Right renal cortex interstitium (tissue), 3 donors: ENCODE measurements at places on chromosomes 2 and 18.
A peak's percentile ranks its signal among the peaks of the same experiment; 100 is the strongest.

GRCh38 chr2:112031473-112032223 lies 23.4 kb upstream of the TMEM87B start:
- DNase-seq: no peak

DNA sequence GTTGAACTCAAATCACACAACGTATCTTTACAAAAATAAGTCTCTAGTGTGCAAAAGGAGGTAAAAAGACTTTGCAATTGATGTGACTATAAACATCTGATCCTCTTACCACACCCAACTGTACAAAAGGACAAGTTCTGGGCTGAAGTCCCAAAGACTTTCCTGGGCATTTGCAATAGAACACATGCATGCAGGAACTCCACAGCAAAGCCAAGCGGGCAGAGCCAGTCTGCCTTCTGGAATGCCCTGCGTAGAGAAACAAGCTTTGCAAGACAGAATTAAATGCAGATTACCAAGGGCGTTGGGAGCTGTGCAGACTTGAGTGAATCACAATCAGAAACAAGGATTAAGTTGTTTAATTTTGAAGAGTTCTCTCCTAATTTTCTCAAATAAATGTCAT lies 208.4 kb upstream of the ZNF521 start:
- DNase-seq: no peak

GRCh38 chr2:120830096-120830830 lies 94.6 kb downstream of the GLI2 start:
- DNase-seq: no peak

DNA sequence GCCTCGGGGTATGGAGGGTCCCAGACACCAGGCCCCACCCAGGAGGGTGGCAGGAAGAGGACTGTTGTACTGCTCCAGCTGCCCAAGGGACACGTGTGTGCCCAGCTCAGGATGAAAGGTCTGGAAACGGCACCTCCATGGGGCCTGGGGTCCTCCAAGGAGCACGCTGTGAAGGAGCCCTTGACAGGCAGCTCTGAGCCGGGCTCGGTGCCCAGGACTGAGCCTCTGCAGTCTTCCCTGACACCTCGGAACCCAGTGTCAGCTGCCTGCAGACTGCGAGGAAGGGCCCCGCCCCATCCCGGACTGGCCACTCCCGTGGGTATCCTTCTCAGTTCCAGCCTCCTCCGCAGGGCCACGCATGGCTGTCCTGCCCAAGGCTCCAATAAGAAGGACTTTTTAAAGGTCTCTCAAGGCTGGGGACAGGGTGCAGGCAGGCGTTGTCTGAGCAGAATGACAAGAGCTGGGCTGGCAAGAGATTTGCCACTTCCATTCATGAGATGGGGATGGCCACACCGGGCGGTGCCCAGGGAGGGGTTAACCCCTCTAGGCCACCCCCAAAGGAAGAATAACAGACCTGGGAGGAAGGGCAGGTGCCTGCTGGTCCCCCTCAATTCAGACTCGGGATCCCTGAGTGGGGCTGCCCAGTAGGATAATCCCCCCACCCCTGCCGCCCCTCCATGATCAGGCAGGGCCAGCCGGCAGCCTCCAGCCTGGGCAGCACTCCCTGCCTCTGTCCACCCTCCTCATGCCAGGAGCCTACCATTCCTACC lies 8.9 kb downstream of the ECEL1 start:
- DNase-seq: no peak

- no peak for DNase-seq
Observed at GRCh38 chr2:88857274-88857741, 165.8 kb downstream of the RPIA start.

DNA sequence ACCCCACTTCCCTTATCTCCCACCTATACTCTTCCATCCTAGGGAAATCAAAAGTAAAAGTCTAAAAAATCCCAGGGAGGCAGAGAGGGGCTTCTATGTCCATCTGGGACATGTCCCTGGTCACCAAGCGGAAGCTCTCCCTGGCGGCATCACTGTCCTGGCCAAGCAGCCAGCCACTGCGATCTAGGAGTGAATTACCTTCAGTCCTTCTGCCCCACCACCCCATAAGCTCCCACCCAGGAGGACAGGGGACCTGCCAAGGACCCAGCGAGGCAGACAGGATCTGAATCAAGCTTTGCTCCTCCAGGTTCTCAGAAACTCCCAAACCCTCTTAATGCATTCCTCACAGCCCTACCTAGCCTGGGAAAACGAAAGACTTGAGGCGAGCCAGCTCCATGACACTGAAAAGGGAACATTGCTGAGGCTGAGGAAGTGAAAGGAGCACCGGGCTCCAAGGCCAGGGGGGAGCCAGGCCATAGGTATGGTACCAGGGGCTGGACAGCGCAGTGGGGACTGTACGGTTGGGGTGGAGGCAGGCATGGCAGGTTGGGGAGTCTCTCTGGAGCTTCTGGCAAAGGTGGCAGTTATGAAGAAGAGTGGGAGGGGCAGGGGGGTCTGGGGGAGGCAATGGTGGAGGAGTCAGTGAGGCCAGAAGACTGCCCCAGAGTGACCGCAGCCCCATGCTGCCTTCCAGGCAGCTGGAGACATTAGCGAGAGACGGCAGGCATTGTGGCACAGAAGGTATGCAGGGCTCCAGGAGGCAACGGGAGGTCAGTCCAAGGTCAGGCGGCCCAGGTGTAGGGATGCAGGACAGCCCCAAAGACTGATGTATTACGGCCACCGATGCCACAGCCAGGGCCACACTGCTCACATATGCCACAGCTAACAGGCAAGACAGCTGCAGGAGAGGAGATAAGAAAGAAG lies 2.7 kb upstream of the SLC23A3 start:
- no peak for DNase-seq

DNA sequence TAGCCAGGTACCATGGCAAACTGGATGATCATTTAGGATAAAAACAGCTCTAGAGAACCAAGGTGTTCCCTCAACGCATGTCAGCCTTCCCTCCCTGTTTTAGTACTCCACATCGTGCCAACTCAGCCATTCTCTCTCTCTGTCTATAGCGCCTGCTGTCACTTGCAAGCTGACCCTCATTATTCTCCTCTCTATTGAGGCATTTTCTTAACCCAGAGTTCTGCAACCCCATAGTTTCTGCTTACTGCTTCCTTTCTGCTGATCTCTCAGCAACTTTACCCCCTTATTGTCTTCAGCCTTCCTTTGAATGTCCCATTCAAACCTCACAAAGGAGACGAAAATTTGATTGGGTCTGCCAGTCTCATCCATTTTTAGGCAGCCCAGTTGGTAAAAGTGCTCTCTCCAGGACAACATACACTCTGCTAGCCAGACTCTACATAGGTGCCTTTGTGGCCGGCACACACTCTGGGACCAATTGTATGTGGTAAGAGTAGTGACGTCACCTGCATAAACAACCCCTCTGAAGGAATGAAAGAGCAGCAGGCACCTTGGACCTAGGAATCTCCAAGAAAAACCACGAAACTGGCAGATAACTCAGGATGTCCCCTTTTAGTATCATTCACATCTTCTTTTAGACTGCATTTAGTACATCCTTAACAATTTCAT lies 367.2 kb upstream of the KCNH7 start:
- DNase-seq: no peak

GRCh38 chr2:86283411-86284030 lies 53.9 kb downstream of the REEP1 start:
- DNase-seq: peak; percentile 74

GRCh38 chr2:45816272-45816671 lies 164.8 kb downstream of the PRKCE start:
- DNase-seq: no peak

- DNase-seq: no peak
Observed at GRCh38 chr2:9692456-9693195, 61.8 kb upstream of the YWHAQ start.

GRCh38 chr2:22209545-22209944 lies 1085.8 kb downstream of the TDRD15 start:
- no peak for DNase-seq

DNA sequence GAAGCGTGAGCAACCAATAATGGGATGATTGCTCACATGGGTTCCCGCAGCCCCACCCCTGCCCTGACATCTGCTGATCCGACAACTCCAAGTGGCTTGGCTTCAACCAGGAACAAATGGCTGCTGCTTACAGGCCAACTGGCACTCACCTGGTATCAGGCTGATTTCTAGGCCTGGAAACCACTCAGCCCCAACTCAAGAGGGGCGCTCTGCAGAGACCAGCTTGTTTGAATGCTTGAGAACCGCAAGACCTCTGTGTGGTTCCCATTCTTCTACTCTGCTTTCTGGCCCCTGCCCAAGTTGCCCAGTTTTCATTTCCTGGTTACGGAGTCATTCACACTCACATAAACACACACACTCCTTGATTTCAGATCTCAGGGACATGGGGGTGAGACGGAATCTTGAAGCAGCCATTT lies 52.0 kb downstream of the TNP1 start:
- no peak for DNase-seq

DNA sequence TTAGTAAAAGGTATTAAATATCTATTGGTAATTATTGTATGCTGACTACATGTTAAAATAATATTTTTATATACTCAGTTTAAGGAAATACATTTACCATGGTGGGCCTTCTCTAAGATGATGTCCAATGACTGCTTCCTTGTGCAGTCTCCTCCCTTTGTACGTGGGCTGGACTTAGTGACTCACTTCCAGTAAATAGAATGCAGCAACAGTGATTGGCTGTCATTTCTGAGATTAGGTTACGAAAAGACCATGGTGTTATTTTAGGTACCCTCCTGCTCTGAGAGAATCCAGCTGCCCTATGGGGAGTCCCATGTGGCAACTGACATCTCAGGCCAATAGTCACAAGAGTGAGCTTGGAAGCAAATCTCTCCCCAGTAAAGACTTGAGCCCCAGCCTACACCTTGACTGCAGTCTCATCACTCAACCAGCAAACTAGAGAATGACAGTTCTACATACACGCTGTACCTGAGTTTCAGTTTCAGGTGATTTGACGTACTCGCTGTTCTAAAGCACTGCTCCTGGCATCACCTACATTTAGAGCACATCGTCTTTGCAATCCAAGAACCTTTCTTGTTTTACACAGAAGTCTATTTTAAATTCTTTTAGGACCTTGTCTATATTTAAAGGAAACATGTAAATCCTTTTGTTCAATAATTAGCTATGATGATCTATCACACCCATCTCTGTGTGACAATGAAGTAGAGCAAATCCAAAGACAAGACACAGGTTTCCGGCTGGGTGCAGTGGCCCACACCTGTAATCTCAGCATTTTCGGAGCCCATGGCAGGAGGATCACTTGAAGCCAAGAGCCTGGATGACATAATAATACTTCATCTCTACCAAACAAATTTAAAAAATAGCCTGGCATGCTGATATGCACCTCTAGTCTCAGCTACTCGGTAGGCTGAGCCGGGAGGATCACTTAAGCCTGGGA lies 87.2 kb downstream of the COBLL1 start:
- DNase-seq: no peak

- DNase-seq: no peak
Observed at GRCh38 chr2:20615466-20616241, 35.2 kb downstream of the HS1BP3 start.

GRCh38 chr2:148096012-148096411 lies 75.1 kb downstream of the MBD5 start:
- DNase-seq: no peak

- no peak for DNase-seq
Observed at GRCh38 chr2:223837287-223838061, at the start of gene AP1S3. Gene AP1S3 (minus strand): TSS chr2:223837582. CDS start chr2:223837450, 132 bp downstream.

DNA sequence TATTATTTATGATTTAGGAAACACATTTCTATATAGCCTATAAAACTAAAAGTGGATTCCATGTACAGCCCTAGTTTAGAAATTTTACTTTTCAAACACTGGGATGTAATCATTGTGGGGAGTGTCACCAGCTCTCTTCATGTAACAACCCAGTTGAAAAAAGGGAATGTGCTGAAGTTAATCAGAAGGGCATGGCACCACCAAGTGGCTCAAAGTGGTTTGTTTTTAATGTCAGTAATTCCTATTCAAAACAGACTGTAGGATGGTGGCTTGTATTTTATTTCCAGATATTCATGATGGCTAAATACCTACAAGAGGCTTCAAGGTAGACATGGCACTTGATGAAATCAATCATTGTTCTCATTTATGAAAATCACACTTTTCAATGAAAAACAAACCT lies 58.1 kb upstream of the TMEM182 start:
- DNase-seq: no peak

- no peak for DNase-seq
Observed at GRCh38 chr2:117952228-117952627, 61.6 kb downstream of the CCDC93 start.

DNA sequence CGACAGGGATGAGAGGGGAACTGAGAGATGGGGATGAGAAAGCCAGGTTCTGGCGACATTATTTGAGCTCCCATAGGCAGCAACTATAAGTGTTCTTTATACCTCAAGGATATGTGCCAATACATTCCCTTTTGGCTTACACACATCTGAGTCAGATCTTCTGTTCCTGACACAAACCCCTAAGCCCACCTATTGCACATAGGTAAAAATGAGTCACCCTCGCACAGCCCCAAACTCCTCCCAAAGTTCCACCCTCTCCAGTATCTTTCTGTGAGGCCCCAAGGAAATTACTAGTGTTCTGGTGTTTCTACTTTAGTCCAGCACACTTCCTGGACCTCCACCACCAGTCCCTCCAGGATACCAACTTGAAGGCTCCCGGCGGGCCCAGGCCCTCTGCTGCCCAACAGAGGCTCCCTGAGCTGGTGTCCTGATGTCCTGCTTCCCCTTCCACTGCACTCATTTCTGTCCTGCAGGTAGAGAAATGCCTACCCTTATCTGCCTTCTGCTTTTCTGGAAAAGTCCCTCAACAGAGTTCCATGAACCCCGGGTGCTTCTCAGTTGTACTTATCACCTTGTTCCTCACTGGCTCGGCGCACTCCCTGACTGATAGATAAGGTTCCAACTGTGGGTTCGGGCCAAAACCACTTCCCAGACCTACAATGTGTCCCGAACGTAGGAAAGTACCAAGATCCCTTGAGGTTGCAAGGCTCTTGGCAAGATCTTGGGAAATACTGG lies 125.5 kb downstream of the EN1 start:
- DNase-seq: no peak

DNA sequence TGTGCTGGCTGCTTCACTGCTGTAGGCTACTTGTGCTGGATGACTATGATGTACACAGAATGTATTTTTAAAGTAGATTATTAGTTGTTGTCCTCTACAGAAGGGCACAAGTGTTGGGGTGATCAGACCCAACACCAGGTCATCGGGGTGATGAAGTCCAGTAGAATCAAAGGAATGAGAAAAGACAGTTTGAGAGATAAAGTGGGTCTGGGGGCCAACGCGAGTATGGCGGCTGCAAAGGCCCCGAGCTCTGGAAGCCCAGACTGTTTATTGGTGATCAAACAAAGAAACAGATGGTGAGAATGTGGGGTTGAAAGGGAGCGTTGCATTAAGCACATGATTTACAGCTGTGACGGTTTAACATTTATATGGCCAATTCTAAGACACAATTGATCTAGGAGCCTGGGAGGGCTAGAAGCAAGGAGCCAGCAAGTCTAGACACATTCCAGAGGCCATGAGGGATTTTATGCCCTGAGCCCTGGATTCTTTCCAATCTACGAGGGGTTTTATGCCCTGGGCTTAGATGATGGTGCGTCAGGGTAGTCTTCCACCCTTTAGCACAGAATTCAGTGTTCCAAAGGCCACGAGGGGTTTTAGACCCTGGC lies 153.5 kb downstream of the AGPS start:
- no peak for DNase-seq

DNA sequence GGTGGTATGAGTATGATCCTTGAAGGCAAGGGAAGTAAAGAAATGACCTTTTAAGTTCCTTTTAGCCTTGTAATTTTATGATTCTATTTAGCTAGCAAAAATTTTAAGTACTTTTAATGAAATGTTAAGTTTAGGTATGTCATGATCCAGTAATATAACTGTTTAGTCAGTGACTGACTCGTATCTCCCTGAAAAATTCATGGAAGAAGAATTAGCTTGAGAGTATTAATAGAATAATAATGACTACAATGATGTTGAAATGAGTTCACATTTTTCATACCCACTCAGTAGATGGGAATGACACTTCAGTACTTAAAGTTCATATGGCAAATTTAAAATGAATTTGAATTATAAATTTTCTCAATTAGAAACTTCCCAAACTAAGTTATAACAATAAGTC lies 14.6 kb downstream of the RAB3GAP1 start:
- DNase-seq: no peak
